NCI-H510A (cell line): ENCODE measurements at places on chromosomes 4 and X.

GRCh38 chr4:24210332-24210902 is 320.6 kb upstream of the PPARGC1A start:
- DNase-seq, result no peak

DNA sequence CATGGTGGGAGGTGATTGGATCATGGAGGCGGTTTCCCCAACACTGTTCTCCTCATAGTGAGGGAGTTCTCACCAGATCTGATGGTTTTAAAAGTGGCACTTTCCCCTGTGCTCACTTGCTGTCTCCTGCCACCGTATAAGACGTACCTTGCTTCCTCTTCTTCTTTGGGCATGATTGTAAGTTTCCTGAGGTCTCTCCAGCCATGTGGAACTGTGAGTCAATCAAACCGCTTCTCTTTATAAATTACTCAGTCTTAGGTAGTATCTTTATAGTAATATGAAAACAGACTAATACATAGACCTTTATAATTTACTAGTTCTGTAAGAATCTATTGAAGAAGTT is 82.5 kb upstream of the PITX2 start:
- DNase-seq, result no peak

GRCh38 chr4:5019796-5020195 is 538 bp upstream of the CYTL1 start:
- no peak for DNase-seq

DNA sequence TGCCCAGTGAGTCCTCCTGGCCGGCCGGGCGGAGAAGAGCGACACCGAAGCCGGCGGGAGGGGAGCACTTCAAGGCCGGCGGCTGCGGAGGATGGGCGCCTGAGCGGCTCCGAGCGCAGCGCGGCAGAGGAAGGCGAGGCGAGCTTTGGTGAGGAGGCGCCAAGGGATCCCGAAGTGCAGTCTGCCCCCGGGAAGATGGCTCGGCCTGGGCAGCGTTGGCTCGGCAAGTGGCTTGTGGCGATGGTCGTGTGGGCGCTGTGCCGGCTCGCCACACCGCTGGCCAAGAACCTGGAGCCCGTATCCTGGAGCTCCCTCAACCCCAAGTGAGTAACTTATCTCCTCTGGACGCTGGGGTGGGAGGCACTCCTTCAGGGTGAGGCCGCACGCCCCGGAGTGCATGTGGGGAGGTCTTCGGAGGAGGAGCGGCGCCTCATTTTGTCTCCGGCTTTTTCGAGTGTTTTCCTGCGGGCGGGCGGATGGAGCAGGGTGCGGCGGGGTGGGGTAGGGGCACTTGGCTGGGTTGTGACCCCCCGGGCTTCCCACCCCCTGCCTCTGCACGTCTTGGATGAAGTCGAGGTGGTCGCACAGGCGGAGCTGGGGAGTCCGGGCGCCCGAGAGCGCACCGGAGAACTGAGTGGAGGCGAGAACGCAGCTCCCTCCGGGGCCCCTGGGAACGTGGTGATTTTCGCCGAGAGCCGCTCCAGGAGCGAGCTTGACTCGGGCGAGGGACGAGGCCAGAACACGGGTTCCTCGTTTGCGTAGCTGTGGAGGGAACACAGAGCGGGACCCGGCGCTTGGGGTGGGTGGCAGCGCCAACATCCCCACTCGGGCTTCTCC is 979 bp downstream of the EFNB1 start:
- peak; percentile 2 for DNase-seq

DNA sequence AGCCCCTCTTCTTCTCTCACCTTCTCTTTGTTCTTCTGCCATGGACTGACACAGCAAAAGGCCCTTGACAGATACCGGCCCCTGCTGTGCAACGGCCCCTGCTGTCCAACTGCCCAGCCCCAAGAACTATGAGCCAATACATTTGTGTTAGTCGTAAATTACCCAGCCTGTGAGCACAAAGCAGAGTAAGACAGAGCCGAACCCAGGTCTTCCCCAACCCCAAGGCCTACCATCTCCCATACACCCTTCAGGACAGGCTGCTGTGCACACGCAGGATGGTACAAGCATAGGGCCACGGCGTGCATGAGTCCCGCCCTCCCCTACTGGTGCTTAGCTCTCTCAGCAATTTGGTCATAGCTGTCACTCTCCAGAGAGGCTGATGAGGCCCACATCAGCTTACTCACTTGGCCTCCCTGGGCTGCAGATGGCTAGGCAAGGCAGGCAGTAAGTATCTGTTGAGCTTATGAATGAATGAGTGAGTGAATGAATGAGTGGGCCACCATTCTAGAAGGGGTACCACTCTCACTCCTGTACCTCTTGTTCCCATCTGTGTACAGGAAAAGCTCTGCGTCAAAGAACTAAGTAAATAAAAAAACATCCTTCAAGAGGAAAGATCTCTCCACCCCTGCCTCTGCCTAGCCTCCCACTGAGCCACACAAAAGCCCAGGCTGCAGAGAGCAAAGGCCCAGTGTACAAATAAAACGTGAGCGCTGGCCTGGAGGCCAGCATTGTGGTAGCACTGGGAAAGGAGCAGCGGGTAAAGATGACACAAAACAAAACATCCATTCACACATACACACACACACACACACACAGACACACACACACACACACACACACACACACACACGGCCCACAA is 13.9 kb downstream of the WDR1 start:
- no peak for DNase-seq

GRCh38 chrX:132631579-132632232 is 142.9 kb upstream of the MBNL3 start:
- no peak for DNase-seq

- no peak for DNase-seq
Measured at GRCh38 chr4:158767451-158767850, 1.4 kb upstream of the FNIP2 start.

GRCh38 chrX:39442332-39442731 is 641.1 kb downstream of the MID1IP1 start:
- DNase-seq, result no peak

- DNase-seq, result peak; percentile 44
Measured at GRCh38 chr4:173522160-173522950, 7.7 kb downstream of the HAND2 start.

DNA sequence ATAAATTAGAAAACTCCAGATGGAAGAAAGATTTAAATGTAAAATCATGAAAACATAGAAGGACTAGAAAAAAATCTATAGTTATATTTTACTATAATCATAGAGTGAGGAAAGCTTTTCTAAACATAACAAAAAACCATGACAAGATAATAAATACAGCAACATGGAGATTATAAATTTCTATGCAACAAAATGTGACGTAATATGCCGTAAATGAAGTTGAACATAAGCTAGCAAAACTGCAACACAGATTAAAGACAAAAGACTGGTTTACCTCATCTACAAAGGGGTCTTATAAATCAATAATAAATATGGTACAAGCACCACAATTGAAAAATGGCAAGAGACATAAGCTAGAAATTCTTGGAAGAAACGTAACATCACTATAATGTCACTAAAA is 140.4 kb downstream of the C4orf33 start:
- DNase-seq, result no peak

DNA sequence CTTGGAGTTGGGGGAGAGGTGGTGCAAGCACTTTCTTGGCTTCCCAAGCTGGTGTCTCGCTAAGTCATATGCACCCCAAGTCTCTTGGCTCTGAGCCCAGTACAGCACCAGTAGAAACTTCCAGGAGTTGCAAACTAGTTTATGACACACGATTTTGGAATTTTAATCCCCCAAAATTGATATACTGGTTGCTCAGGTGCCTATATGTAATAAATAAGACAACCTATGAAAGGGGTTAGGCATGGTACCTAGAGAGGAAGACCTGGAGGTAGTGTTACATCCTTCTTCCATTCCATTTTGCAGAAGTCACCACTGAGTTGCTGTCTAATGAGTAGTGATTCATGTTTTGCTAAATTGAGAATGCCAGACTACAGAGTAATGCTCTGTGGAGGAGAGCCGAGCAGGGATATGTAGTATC is 4.3 kb upstream of the SLC4A4 start:
- no peak for DNase-seq

- DNase-seq, result no peak
Measured at GRCh38 chr4:10173037-10173753, 56.6 kb upstream of the WDR1 start.

GRCh38 chr4:188266386-188266785 is 127.1 kb downstream of the TRIML1 start:
- no peak for DNase-seq

DNA sequence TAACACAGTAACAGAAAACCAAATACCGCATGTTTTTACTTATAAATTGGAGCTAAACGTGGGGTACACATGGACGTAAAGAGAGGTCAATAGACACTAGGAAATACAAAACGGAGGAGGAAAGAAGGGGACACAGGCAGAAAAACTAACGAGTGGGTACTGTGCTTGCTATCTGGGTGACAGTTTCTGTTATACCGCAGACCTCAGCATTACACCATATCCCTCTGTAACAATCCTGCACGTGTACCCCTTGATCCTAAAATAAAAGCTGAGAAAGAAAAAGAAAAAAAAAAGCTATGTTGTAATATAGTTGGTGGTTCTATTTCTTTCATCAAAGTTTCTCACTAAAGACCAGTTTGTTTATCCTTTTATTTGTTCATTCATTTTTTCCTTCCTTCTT is 47.9 kb upstream of the UNC5C start:
- DNase-seq, result no peak

DNA sequence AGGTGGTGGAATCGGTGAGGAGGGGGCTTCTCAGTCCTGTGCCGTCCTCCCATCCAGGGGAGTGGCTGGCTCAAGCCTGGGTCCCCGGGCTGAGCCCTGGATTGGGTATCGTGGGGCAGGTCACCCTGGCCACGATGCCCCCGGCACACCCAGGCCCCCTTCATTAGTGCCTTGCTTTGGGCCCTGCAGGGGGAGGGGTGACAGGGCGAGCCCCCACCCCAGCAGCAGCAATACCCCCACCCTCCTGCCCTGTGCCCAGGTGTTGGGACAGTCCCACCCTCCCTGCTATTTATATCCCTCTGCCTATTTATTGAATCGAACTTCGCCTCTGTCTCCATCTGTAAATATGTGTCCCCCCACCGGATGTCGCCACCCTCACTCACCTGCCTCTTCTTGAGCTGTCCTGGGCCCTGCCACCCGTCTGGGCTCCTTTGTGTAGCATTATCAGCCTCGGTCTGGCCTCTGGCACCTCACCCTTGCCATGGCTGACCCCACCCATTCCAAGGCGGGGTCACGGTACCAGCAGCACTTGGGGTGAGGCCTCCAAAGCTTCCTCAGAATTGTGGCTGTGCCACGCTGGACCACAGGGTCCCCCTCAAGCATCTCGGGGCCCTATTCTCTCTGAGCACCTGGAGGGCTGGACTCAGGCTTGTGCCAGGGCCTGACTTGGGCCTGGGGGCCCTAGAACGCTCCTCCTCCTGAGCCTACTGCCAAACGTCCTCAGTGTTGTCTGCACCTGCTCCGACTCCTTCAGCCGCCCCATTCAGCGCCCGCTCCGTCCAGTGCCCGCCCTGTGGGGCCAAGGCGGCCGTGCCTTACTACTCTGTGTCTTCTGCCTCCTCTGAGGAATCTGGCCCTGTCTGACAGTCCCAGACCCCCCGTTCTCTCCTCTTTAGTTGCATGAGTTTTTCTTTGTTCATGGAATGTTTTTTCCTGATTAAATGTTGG is 6.1 kb downstream of the LAGE3 start:
- no peak for DNase-seq

- DNase-seq, result no peak
Measured at GRCh38 chrX:143378851-143379250, 138.4 kb downstream of the SPANXN3 start.

DNA sequence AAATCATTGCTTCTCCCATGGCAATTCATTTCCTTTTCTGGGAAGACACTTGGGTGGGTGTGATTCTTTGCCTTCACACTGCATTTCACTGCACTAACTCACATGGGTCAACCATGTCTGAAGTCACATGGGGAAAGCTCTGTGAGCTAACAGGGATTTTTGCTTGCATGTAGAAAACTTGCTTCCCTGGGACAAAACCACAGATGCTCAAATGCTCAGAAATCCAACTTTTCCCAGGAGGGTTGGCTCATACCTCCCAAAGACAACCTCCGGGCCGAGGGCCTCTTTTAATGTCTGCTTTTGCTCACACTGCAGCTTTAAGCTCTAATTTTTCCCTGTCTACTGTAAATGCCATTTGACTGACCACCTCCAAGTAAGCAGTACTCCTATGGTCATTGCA is 1695.2 kb downstream of the STIM2 start:
- no peak for DNase-seq

DNA sequence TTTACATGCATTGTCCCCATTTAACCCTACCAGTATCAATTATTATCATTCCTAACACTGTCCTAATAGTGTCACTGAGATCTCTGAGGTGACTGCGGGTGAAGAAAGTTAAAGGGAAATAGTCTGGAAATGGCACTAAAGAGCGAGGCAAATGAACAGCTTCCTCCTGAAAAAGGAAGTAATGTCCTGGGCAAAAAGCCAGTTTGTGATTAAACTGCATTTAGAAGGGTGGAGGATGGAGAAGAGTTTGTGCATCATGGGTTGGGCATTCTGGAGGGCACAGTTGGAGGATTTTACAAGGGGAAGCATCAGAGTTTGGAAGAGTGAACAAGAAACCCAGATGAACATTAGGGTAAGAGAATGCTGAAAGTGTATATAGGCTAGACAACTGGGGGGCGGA is 60.5 kb upstream of the SLC25A4 start:
- DNase-seq, result no peak

- DNase-seq, result no peak
Measured at GRCh38 chr4:28432348-28433025, 1571.8 kb downstream of the STIM2 start.

- DNase-seq, result no peak
Measured at GRCh38 chr4:120105472-120105871, 38.8 kb upstream of the MAD2L1 start.

DNA sequence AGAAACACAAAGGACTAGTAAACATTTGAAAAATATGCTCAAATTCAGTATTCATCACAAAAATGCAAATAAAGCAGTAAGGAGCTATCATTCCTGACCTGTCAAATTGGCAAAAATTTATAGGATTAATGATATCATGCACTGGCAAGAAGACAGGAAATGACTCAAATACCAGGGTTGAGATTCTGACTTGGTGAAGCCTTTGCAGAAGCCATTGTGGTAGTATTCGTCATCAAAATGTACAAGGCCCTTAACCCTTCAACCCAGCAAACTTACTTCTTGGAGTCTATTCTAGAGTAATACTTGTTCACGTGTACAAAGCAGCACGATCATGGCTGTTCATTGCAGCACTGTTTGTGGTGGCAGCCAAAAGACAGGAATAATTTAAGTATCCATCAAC is 132.4 kb downstream of the ENOX2 start:
- no peak for DNase-seq

- DNase-seq, result no peak
Measured at GRCh38 chr4:8079031-8079885, 79.4 kb downstream of the ABLIM2 start.
